Inflammatory macrophage (primary cell): ENCODE measurements at places on chromosomes 16 and 17.
A peak's percentile ranks its signal among the peaks of the same experiment; 100 is the strongest.

- DNase-seq = no peak
Measured at GRCh38 chr17:48296453-48296852, 133.6 kb downstream of the SKAP1 start.

- peak; percentile 80 for DNase-seq
Measured at GRCh38 chr16:81797443-81797842, 18.4 kb downstream of the PLCG2 start.

DNA sequence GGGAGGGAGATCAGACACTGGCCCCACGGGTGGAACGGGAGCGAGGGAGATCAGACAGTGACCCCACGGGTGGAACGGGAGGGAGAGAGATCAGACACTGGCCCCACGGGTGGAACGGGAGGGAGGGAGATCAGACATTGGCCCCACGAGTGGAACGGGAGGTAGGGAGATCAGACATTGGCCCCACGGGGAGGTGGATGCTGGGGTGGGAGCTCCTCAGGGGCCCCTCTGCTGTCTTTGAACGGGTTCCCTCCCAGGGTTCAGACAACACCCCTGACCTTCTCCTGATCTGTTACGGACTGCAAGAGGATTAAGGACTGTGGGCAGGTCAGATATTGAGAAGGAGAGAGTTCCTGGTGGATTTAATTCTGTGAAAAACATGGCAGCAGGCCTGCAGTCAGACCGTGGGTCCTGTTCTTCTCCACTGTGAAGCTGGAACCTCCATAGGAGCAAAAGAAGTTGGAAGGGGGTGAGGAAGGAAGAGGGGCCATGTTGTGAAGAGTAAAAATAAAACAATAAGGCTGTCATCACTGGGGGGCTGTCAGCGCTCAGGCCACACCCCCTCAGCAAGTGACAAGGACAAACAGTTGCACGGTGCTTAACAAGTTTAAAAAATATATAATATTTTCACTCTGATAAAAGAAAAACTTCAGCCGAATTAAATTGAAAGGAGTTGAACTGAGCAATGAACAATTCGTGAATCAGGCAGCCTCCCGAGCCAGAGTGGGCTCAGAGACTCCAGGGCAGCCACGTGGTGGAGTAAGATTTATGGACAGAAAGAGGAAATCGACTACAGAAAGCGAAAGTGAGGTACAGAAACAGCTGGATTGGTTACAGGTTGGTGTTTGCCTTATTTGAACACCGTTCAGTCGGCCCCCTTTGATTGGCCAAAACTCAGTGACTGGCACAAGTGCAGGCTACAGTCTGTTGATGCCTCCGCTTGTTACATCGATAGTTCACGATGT, 348.7 kb upstream of the TNRC6C start:
- peak; percentile 52 for DNase-seq

- DNase-seq = no peak
Measured at GRCh38 chr17:38451030-38451839, 23.0 kb downstream of the ARHGAP23 start.

GRCh38 chr16:17194190-17194780, 276.5 kb downstream of the XYLT1 start:
- peak; percentile 32 for DNase-seq
